ENCODE measurements at places on chromosomes 11 and 22. TPM values are rescaled to one million over a fixed set of nuclear protein-coding genes. Genes with fewer than 3 reads are reported as not detected.

GRCh38 chr22:44024288-44024921, at the start of gene PARVB:
Gene PARVB, plus strand, starts transcription at chr22:44024302. Its CDS starts 38 bp downstream, at chr22:44024340.
- peak within 1 kb of the TSS; percentile 90 for H3K4me3 ChIP-seq
- no peaks in the 10 kb centered on the region for H3K36me3 ChIP-seq
- peaks cover 64% of the 10 kb centered on the region for H3K4me1 ChIP-seq
- H3K27ac ChIP-seq: peak within 1 kb of the TSS; percentile 100
- DNase-seq: peak; percentile 47

DNA sequence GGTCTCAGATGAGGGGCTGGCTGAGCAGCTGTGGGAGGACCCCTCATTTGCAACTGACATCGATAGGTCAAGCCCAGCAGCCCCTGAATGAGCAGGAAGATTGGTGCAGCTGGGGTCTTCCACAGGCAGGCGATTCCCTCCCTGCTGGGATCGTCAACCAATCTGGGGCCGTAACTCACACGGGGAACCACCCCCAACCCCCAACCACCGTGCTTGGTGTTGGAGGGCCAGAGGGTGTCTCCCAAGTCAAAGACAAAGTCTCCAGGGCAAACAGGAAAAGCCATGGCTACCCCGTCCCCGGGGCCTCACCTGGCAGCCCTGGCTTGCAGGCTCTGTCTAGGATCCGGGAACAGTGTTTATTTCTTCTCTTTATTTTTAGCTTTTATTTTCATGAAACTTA, 26.9 kb upstream of the SCUBE1 start:
- peaks cover 3% of the 10 kb centered on the region for H3K4me1 ChIP-seq
- no peak for DNase-seq
- H3K27ac ChIP-seq: no peak overlapping the region
- H3K4me3 ChIP-seq: no peak overlapping the region
- peaks cover 60% of the 10 kb centered on the region for H3K27me3 ChIP-seq

GRCh38 chr11:124725719-124726105, 14.0 kb upstream of the NRGN start:
- peak overlapping the region; percentile 72 for H3K4me3 ChIP-seq
- H3K27ac ChIP-seq: peak overlapping the region; percentile 52
- peaks cover 24% of the 10 kb centered on the region for H3K27me3 ChIP-seq
- no peak for DNase-seq
- H3K4me1 ChIP-seq: peaks cover 53% of the 10 kb centered on the region

GRCh38 chr11:18012122-18012905, 533 bp downstream of the SERGEF start:
- H3K27ac ChIP-seq: peak overlapping the region; percentile 86
- H3K36me3 ChIP-seq: no peaks in the 10 kb centered on the region
- H3K27me3 ChIP-seq: no peaks in the 10 kb centered on the region
- H3K4me1 ChIP-seq: peaks cover 15% of the 10 kb centered on the region
- H3K4me3 ChIP-seq: peak overlapping the region; percentile 88

DNA sequence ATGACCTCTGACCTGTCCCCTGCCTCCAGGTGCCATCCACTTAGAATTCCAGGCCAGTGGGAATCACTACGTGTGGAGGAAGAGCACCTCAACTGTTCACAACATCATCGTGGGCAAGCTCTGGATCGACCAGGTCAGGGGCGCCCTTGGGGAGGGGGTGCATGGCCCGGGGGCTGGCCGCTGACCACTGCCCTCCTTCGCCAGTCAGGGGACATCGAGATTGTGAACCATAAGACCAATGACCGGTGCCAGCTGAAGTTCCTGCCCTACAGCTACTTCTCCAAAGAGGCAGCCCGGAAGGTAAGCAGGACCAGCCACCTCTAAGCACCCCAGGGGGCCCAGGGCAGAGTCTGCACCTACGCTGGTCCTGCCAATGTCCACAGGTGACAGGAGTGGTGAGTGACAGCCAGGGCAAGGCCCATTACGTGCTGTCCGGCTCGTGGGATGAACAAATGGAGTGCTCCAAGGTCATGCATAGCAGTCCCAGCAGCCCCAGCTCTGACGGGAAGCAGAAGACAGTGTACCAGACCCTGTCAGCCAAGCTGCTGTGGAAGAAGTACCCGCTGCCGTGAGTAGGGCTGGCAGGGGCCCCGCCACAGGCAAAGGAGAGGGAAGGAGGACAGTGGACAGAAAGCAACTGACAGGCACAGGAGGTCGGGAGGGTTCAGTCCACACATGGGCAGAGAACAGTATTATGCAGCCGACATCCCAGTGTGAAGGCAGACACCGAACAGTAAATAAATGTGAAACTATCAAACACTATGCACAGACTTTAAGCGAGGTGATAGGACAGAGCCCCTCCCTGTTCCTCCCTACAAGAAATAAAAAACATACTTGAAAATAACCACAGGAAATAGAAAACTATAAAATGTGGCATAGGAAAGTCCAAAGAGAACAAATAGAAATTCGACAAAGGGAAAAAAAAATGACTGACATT, 74.9 kb downstream of the MORC2 start:
- H3K27ac ChIP-seq: no peak overlapping the region
- DNase-seq: no peak
- H3K4me1 ChIP-seq: peaks cover 9% of the 10 kb centered on the region
- no peak overlapping the region for H3K4me3 ChIP-seq
- peaks cover 4% of the 10 kb centered on the region for H3K36me3 ChIP-seq
- no peaks in the 10 kb centered on the region for H3K27me3 ChIP-seq

- DNase-seq: no peak
- H3K4me3 ChIP-seq: no peak overlapping the region
- no peaks in the 10 kb centered on the region for H3K36me3 ChIP-seq
- H3K4me1 ChIP-seq: no peaks in the 10 kb centered on the region
- no peak overlapping the region for H3K27ac ChIP-seq
- H3K27me3 ChIP-seq: peaks cover 27% of the 10 kb centered on the region
Measured at GRCh38 chr11:130037058-130037457, 32.6 kb upstream of the APLP2 start.

- no peaks in the 10 kb centered on the region for H3K36me3 ChIP-seq
- no peaks in the 10 kb centered on the region for H3K27me3 ChIP-seq
- no peak overlapping the region for H3K27ac ChIP-seq
- H3K4me3 ChIP-seq: no peak overlapping the region
- DNase-seq: no peak
Measured at GRCh38 chr11:83957038-83957900, 671.1 kb upstream of the CCDC90B start.

DNA sequence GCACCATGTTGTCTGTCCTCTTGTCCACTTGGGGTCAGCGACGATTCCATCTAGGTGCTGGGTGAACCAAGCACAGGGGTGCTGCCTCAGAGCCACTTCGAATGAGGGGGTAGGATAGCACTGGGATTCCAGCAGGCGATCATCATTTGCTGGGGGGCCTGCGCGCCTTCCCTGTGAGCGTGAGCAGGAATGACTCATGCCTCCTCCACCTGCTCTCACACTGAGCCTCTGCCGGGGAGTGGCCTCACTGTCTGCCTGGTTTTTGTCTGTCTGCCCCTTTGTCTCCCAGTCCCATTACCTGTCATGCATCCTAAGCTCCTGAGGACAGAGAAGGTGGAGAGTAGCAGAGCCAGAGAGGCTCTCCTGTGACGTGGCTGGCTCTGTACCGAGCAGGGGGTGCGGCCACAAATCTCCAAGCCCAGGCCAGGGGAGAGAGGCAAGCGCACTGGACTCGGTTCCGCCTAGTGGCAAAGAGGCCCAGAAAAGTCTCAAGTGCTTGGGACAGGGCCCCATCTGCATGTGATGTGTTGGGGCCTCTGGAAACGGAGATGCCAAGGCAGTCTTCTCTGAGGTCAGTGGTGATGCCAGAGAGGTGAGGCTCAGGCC, 30.8 kb downstream of the RSPH14 start:
- no peak for DNase-seq
- no peak overlapping the region for H3K4me3 ChIP-seq
- H3K4me1 ChIP-seq: peaks cover 8% of the 10 kb centered on the region
- no peaks in the 10 kb centered on the region for H3K36me3 ChIP-seq
- no peaks in the 10 kb centered on the region for H3K27me3 ChIP-seq

- no peak overlapping the region for H3K27ac ChIP-seq
- DNase-seq: no peak
- H3K4me3 ChIP-seq: no peak overlapping the region
- H3K27me3 ChIP-seq: peaks cover 47% of the 10 kb centered on the region
Measured at GRCh38 chr11:44904261-44905020, 46.2 kb downstream of the TP53I11 start.

- H3K27me3 ChIP-seq: no peaks in the 10 kb centered on the region
- no peaks in the 10 kb centered on the region for H3K36me3 ChIP-seq
- no peak for DNase-seq
- H3K4me1 ChIP-seq: peaks cover 3% of the 10 kb centered on the region
- no peak overlapping the region for H3K4me3 ChIP-seq
Measured at GRCh38 chr11:69361466-69361865, 67.5 kb downstream of the MYEOV start.

DNA sequence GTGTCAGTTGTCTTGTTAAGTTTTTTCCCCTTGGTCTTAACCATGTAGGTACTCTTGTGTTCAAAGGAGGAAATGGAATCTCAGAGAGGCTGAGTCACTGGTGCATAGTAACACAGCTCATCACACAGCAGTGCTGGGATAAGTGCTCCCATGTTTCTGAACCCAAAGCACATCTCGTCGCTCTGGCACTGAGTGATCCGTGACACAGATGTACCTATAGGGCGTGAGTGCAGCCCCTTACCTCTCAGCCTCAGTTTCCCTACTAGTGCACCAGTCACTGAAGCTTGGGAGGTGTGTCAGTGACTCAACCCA, 234.0 kb downstream of the ST3GAL4 start:
- no peak overlapping the region for H3K27ac ChIP-seq
- H3K36me3 ChIP-seq: no peaks in the 10 kb centered on the region
- no peak for DNase-seq
- no peaks in the 10 kb centered on the region for H3K4me1 ChIP-seq
- no peaks in the 10 kb centered on the region for H3K27me3 ChIP-seq
- H3K4me3 ChIP-seq: no peak overlapping the region

Gene SYT7
- not detected for polyA plus RNA-seq

Gene OR8D4
- not detected for polyA plus RNA-seq

Gene SLC22A8
- polyA plus RNA-seq: not detected

Gene CSNK2A3
- 1.2 TPM for polyA plus RNA-seq

Gene SCN4B
- polyA plus RNA-seq: not detected

Gene HOATZ
- polyA plus RNA-seq: not detected

Measured in naive B cell (primary cell).